Activated naive CD8-positive, alpha-beta T cell treated with anti-CD3 and anti-CD28 coated beads, Interleukin-2, amount 10 ng/mL, durations not matched to agents 7 days and 5 days (primary cell): ENCODE measurements at places on chromosomes 1 and 21. TPM values are rescaled to one million over a fixed set of nuclear protein-coding genes. Genes with fewer than 3 reads are reported as not detected.
A peak's percentile ranks its signal among the peaks of the same experiment; 100 is the strongest.

GRCh38 chr1:13786541-13786940 lies 86.6 kb downstream of the PRDM2 start:
- DNase-seq, result no peak

Gene RGS8
- not detected for total RNA-seq

GRCh38 chr1:31761883-31762282 lies 2.3 kb downstream of the ADGRB2 start:
- DNase-seq, result no peak

Gene MTARC2
- total RNA-seq, result not detected

- no peak for DNase-seq
These were observed 93.5 kb downstream of the PGBD5 start for GRCh38 chr1:230332575-230333066.

DNA sequence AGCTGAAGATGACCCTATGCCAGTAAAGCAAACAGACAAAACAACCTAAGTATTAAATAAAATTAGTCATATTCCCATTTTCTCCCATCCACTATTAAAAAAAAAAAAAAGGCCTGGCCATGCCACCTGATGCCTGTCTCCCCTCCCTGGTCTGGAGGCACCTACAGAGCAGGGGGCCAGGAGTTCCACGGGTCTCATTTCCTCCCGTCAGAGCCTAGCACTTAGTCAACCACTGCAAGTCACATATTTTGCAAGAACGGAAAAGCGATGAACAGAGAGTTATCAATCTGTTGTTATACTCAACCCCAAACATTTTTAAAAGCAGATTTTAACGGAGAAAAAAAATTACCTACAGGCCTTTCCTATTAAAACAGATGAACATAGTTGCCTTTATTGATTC lies 59.3 kb downstream of the TGFBR3 start:
- DNase-seq, result no peak

Gene FAM78B
- total RNA-seq, result not detected

DNA sequence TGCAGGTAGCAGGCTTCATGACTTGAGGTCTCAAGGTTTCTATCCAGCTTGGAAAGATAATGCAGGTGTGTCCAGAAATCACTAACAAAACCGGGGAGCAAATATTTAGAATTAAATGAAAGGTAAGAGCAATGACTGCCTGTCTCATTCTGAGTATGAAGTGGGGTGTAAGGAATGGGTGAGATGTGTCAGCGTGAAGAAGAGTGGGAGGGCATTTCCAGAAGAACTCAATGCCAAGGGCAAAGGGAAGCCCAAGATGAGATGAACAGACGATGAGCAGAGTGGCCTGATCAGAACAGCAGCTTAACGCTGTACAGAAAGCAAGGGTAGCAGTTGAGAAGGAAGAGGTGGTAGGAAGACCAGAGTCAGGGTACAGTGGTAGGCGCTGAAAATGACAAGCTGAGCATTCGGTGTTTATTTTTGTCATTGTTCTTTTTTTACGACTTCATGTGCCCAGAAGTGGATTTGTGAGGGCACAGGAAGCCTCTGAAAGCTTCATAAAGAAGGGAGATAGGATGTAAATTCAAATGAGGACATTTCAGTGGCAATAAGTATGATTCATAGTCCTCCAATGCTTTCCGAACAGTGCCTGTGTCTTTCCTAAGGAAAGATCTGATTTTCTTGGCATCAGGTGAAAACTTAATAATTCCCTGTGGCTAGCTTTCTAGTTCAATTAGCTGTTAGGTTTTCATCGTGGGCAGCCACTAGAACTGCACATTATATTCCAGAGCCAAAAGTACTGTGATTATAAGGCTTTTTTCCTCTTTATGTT lies 190.5 kb downstream of the APP start:
- no peak for DNase-seq

DNA sequence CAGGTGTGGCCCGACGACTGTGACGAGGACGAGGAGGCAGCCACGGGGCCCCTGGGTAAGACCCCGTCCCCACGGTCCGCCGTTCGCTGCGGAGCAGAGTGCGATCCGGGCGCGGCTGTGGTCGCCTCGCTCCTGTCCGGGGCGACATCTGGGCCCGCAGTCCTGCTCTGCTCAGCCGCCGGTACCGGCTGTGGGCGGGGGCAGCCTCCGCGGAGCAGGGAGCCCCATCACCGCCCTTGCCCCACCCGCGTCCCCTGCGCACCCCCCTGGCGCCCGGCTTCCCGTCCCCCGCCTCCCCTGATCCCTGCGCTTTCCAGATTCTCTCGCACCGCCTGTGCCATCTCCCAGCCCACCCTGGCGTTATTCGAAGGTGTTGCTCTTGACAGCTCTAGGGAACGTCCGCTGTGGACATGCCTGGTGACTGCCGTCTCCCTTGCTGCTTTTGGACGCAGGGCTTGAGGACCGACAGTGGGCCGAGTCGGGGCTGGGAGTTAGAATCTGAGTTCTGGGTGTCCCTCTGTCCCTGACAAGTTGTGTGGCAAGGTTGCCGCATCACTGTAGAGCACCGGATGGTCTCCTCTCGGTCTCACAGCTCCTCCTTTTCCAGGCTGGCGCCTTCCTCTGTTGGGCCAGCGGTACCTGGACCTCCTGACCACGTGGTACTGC lies 596 bp downstream of the TOR3A start:
- DNase-seq, result peak; percentile 60

DNA sequence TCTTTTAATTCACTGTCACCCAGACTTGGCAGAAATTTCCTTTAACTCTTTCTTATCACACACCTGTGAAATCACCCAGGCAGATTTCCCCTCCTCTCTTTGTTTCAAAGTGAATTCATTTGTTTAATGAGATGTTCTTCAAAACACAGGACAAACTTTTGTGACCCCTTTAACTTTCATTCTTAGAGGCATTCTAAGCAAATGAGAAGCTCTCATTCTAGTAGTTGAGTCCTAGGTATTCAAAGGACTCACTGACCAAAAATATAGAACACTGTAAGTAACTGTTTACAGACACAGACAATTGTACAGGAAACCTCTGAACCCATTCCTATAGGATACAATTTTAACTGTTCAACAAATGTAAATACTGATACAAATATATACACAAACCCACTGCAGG lies 16.9 kb downstream of the LRRC8C start:
- DNase-seq, result no peak

Gene CYP4Z1
- total RNA-seq, result not detected
